Omental fat pad (tissue), 4 donors: ENCODE measurements at places on chromosomes 6 and 20. TPM values are rescaled to one million over a fixed set of nuclear protein-coding genes. Genes with fewer than 3 reads are reported as not detected.
A peak's percentile ranks its signal among the peaks of the same experiment; 100 is the strongest.

DNA sequence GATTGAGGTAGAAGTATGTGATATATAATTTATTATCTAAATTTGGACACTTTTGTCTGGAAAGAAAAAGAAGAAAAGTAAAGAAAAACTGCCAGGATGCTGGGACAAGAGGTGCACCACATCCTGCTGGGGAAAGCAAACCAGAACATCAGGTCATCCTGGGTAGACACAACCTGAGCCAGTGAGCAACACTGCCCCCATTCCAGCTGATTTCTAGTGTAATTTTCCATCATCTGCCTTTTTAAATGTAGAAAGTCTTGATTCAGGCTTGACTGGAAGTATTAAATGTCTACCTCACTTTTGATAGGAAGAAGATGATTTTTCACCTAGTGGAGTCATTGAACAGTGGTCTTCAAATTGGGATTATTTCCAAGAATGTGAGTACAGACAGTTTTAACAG lies 1164.5 kb upstream of the CITED2 start:
- DNase-seq, result no peak

DNA sequence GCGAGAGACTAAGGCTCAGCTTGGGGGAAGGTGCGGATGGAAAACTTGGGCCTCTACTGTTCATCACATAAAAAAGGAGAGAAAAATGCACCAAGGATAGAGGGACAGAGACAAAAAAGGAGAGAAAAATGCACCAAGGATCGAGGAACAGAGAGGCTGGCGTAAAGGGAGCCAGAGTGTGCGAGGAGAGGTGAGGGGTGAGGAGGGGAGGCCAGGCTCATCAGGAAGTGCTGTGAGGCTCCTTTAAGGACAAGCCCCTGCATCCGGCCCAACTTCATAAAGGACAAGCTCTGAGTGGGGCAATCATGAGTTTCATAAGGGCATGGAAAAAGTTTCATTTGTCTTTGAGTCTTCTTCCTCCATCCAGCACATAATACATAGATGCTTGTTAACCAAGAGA lies 117.2 kb upstream of the NXT1 start:
- no peak for DNase-seq

GRCh38 chr6:125009578-125009977 lies 47.3 kb downstream of the RNF217 start:
- no peak for DNase-seq

DNA sequence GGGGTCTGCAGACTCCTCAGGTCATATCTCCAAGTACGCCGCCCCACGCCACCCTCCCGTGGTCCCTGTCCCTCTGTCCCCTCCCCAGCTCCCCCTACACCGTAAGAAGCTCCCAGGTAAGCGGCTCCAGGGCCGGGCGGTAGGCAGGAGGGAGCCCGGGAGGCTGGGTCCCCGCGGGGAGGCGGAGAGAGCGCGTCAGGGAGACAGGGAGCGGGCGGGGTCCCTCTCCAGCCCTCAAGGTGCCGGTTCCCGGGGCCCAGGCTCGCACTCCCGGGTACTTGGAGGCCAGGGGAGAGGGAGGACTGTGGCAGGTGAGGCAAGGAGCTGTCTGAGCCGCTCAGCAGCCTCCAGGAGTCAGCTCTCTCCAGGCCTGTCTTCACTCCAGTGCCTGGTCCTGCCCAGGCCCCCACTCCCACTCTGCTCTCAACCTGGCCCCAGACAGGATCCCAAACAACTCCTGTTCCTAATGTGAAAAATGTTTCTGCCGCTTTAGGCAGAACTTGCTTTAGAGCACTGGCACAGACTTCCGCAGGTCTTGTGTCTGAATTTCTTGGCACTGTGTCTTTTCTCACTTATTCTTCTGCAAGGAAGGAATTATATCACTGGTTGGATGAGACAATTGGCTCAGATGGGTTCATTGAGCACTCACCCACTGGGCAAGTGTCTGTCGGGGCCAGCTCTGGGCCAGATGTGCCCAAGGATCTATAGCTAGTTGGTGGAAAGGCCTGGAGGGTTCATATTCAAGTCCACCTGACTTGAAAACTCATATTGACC lies 36.6 kb downstream of the HLA-G start:
- DNase-seq, result no peak

GRCh38 chr6:25166955-25167748 lies 112.0 kb upstream of the CARMIL1 start:
- DNase-seq, result no peak

DNA sequence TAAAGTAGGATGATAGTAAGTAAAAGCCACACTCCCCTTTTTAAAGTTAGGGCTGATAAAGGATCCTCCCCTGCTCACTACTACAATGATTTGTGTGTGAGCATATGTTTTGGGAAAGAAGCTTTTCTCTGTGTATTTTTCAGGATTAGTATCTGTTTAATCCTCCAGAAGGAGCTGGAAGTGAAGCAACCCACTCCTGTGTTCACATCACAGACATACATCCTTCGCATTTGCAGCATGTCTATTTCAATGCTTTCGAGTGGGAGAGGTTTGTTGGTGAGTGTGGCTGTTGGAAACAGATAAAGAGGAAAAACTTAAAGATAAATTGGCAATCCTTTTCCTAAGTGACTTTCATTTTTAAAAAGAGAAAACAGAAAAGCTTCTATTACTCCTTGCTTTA lies 31.6 kb upstream of the RGS17 start:
- no peak for DNase-seq

GRCh38 chr20:57439432-57439831 lies 48.2 kb downstream of the RBM38 start:
- no peak for DNase-seq

- DNase-seq, result no peak
These were observed 44.7 kb downstream of the NFATC2 start for GRCh38 chr20:51497542-51498467.

DNA sequence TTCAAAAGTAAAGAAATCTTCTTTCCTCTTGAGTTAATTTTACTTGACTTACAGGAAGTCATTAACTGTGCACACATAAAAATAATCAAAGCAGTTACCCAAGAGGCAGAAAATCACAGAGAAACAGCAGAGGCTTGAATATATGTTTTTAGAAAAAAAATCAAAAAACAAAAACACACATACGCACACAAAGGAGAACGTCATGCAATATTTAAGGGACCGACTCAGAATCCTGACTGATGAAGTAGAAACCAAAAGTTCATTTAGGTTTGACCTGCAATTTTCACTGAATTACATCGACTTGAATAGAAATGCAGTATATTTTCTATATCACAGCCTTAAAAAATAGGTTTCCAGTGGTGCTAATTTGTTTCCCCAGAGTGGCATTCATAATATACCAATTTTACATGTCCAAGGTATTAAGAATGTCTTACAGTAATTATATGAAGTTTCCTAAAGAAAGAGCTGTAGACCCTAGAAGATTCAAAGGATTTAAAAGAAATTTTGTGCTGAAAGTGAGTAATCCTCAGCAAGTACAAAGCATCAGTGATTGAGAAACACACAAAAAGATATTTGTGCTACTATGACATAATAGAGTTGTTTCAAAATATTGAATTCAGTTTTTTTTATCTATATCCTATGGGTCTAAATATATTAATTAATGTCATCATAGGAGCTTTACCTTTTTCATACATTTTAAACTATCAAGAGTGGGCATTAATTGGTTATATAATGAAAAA lies 358.5 kb upstream of the RUNX2 start:
- no peak for DNase-seq

DNA sequence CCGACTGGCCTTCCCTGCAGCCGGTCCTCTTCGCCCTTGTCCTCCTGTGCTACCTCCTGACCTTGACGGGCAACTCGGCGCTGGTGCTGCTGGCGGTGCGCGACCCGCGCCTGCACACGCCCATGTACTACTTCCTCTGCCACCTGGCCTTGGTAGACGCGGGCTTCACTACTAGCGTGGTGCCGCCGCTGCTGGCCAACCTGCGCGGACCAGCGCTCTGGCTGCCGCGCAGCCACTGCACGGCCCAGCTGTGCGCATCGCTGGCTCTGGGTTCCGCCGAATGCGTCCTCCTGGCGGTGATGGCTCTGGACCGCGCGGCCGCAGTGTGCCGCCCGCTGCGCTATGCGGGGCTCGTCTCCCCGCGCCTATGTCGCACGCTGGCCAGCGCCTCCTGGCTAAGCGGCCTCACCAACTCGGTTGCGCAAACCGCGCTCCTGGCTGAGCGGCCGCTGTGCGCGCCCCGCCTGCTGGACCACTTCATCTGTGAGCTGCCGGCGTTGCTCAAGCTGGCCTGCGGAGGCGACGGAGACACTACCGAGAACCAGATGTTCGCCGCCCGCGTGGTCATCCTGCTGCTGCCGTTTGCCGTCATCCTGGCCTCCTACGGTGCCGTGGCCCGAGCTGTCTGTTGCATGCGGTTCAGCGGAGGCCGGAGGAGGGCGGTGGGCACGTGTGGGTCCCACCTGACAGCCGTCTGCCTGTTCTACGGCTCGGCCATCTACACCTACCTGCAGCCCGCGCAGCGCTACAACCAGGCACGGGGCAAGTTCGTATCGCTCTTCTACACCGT lies 6.1 kb downstream of the UBD start:
- DNase-seq, result peak; percentile 31

- DNase-seq, result no peak
These were observed 744.5 kb upstream of the EPHA7 start for GRCh38 chr6:94163877-94164276.

DNA sequence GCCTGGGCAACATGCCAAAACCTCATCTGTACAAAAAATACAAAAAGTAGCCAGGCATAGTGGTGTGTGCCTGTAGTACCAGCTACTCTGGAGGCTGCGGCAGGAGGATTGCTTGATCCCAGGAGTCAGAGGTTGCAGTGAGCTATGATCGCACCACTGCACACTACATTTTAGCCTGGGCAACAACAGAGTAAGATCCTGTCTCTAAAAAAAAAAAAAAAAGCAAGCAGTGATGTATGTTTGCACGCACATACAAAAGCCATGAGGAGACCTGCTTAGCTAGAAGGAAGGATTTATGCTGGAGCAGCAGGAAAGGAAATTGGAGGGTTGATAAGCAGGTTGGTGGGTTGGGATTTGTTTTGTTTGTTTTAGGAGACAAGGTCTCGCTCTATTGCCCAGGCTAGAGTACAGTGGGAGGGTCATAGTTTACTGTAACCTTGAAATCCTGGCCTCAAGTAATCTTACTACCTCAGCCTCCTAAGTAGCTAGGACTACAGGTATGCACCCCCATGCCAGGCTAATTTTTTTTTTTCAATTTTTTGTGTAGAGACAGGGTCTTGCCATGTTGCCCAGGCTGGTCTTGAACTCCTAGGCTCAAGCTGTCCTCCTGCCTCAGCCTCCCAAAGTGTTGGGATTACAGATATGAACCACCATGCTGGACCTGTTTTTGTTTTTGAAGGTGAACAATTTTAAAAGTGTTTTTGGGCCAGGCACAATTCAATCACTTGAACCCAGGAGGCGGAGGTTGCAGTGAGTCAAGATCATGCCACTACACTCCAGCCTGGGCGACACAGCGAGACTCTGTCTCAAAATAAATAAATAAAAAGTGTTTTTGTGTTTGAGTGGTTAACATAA lies 4.0 kb downstream of the ZSWIM3 start:
- DNase-seq, result no peak

- no peak for DNase-seq
These were observed 344.2 kb downstream of the RFPL4B start for GRCh38 chr6:112691289-112691688.

GRCh38 chr6:20487669-20488375 lies 46.4 kb upstream of the CDKAL1 start:
- DNase-seq, result no peak

DNA sequence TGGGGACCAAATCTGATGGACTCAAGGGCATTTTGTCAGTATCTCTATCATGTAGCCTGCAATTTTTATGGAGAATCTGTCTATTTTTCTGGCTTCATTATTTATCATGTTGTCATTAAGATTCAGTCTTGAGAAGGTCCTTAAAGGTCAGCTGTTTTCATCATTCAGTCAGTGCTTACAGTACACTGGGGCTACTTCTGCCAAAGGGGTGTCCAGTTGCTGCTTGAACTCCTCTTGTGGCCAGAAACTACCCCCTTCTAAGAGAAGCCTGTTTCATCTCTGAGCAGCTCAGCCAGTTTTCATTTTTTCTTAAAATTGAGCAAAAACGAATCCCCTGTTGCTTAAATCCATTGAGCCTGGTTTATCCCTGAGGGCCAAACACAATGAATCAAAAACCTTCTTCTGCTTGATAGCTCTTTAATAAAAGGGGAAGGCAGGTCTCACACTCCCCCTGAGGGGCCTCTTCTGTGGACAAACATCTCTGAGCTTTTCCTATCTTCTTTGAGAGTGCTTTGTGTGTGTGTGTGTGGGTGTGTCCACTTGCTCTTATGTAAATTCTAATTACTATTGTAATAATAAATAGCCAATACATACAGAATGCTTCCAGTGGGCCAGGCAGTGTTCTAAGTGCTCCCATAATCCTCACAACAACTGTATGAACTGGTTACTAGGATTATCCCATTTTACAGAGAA lies 172.2 kb downstream of the PLCB1 start:
- DNase-seq, result no peak

GRCh38 chr6:92589996-92590395 lies 829.4 kb downstream of the EPHA7 start:
- DNase-seq, result no peak

GRCh38 chr20:13286052-13286451 lies 65.0 kb downstream of the ISM1 start:
- no peak for DNase-seq

- no peak for DNase-seq
These were observed 27.4 kb upstream of the KHDC1 start for GRCh38 chr6:73290435-73290834.

- no peak for DNase-seq
These were observed 864.1 kb downstream of the HACE1 start for GRCh38 chr6:103995571-103995970.

- DNase-seq, result no peak
These were observed 30.0 kb downstream of the SLC22A16 start for GRCh38 chr6:110446405-110446804.

DNA sequence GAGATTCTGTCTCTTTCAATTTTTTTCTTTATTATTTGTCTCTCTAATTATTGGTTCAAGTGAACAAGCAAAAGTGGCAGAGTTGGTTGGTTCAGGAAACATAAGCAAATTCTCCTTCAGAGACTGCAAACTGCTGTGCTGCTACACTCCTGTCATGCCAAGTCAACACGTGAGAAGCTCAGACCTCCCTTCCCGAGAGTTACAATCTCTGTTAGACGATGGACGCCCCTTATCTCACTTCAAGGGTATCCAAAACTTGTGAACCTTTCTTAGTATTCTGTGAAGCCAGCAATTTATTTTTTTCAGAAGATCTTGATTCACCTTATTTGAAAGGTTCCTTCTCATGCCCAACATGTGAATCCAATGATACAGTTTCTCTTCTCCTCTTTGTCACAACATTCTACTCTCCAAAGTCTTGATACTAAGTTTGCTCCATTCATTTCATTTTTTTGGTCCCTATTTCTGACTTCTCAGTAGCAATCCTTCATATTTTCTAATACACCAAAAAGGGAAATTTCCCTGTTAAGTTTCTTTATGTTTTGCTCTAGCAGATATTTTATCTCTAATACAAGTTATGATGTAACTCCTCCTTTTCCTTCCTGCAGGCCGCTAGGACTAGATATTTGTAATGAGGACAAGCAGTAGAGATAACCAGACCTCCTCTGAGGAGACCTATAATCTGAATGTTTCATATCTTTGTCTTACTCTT lies 448.8 kb upstream of the CITED2 start:
- DNase-seq, result no peak

GRCh38 chr6:6758915-6759654 lies 170.6 kb downstream of the LY86 start:
- no peak for DNase-seq

HS3ST5 gene
- not detected for total RNA-seq

SIRPB1 gene
- total RNA-seq, result 5.1 TPM

POPDC3 gene
- total RNA-seq, result 3.0 TPM

CGA gene
- not detected for total RNA-seq

OR2B2 gene
- total RNA-seq, result not detected

ABCC10 gene
- total RNA-seq, result 11.5 TPM

ALDH5A1 gene
- 5.3 TPM for total RNA-seq

TFAP2C gene
- 11.6 TPM for total RNA-seq

CTCFL gene
- not detected for total RNA-seq

DNMT3B gene
- 0.24 TPM for total RNA-seq
